ENCODE measurements at places on chromosomes 11 and 22.

DNA sequence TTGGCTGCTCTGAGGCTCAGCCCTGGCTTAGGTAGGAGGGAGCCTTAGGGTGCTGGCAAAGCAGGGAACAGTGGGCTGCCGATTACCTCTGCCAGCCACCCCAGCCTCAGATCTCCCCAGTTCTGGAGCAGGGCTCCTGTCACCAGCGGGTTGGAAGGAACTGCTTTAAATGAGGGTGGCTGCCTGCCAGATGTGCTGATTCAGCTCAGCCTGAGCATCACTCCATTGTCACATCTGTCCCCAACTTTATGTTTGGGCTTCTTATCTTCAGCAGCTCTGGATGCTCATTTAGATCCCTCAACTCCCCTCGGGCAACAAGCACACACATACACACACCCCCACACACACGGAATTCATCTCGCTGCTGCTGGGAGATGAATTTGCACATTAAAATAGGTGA lies 16.9 kb upstream of the ANKK1 start:
- DNase-seq, result no peak

- DNase-seq, result no peak
Measured at GRCh38 chr11:4050138-4050537, 44.5 kb upstream of the RRM1 start.

- DNase-seq, result peak; percentile 38
Measured at GRCh38 chr11:124195189-124195734, 12.1 kb downstream of the OR10D3 start.

- DNase-seq, result peak; percentile 84
Measured at GRCh38 chr11:45899448-45900174, 7.5 kb downstream of the FREY1 start.

- no peak for DNase-seq
Measured at GRCh38 chr11:15565880-15566279, 451.2 kb downstream of the INSC start.

DNA sequence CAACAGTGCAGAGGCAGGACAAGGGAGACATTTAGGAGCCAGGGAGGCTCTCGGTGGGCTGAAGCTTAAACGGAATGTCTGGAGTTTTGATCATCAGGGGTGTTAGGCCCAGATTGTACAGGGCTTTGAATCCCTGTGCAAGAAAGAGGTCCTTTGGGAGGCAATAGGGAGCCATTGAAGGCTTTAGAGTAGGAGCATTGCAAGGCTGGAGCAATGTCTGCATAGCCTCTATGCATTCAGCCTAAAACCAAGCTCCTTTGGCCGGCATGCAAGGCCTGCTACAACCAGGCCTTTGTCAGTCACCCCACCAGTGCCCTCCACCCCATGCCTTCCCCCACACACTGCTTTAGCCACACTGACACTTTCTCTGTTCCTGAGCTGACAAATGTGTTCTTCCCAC lies 47.4 kb upstream of the FGF3 start:
- no peak for DNase-seq

DNA sequence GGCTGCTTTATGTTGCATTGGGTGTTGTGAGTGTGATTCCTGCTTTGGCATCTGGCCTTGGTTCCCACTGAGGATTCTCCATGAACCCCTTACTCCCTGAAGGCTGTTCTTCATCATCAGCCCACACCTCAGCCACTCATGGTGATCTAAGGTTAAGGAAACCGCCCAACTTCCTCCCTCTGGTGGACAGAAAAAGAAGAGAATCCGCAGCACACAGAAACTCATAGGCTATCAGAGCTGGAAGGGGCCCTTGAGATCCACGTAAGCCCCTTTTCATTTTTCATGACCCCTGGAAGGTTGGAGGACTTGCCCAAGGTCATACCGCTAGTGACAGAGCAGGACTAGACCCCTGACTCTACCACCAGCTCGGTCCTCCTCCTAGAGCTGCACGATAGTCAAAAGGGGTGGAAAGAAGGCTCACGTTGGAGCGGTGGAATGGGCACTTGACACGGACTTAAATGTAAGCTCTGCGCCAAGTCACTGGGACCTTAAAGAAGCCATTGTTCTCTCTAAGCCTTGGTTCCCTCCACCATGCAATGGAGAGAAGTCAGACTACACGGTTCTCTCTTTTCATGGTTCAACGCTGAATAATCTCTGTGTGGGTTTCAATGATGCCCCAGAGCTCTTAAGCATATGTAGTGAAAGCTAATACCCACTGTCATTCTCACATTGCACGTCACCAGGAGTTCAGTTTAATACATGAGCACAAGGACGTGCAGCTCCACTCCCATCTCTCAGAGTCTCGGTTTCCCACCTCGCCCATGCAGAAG lies 83.6 kb upstream of the CRTAM start:
- peak; percentile 41 for DNase-seq

DNA sequence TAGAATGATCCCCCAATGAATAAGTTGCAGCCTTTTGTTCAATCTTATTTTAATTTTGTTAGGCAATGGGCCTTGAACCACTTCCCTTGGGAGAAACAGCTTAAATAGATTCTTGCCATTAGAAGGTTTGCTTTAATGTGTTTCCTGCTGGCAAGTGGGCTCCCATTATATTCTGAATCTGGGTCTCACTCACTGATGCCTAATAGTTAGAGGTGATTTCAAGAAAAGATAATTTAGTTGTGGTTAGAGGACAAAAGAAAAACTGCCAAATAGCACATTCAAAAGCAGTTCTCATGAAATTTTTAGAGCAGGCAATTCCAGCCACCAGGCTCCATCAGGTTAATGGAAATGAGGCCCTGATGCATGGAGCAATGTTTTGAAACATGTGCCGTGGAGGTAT lies 362.6 kb upstream of the CHORDC1 start:
- no peak for DNase-seq

- DNase-seq, result no peak
Measured at GRCh38 chr22:45064313-45065278, 54.8 kb upstream of the PHF21B start.

- DNase-seq, result no peak
Measured at GRCh38 chr11:16572945-16573344, 165.5 kb upstream of the C11orf58 start.

GRCh38 chr22:20671409-20672081 lies 102.4 kb upstream of the SERPIND1 start:
- no peak for DNase-seq

GRCh38 chr11:72781313-72782080 lies 12.3 kb downstream of the STARD10 start:
- peak; percentile 69 for DNase-seq

GRCh38 chr11:122046846-122047245 lies 69.2 kb downstream of the BLID start:
- no peak for DNase-seq

GRCh38 chr22:17284466-17284865 lies 65.2 kb upstream of the ADA2 start:
- DNase-seq, result no peak

- DNase-seq, result no peak
Measured at GRCh38 chr22:29442976-29443375, 4.6 kb downstream of the RFPL1 start.

GRCh38 chr22:50101870-50102565 lies 12.2 kb downstream of the MOV10L1 start:
- DNase-seq, result no peak
